ENCODE measurements at places on chromosomes 1 and 21.

- no peak for DNase-seq
Measured at GRCh38 chr1:243708210-243708609, 141.8 kb downstream of the AKT3 start.

GRCh38 chr1:12661606-12662219 is 17.8 kb downstream of the AADACL4 start:
- DNase-seq = no peak

- DNase-seq = peak; percentile 74
Measured at GRCh38 chr1:226814751-226815537, 55.5 kb upstream of the PSEN2 start.

DNA sequence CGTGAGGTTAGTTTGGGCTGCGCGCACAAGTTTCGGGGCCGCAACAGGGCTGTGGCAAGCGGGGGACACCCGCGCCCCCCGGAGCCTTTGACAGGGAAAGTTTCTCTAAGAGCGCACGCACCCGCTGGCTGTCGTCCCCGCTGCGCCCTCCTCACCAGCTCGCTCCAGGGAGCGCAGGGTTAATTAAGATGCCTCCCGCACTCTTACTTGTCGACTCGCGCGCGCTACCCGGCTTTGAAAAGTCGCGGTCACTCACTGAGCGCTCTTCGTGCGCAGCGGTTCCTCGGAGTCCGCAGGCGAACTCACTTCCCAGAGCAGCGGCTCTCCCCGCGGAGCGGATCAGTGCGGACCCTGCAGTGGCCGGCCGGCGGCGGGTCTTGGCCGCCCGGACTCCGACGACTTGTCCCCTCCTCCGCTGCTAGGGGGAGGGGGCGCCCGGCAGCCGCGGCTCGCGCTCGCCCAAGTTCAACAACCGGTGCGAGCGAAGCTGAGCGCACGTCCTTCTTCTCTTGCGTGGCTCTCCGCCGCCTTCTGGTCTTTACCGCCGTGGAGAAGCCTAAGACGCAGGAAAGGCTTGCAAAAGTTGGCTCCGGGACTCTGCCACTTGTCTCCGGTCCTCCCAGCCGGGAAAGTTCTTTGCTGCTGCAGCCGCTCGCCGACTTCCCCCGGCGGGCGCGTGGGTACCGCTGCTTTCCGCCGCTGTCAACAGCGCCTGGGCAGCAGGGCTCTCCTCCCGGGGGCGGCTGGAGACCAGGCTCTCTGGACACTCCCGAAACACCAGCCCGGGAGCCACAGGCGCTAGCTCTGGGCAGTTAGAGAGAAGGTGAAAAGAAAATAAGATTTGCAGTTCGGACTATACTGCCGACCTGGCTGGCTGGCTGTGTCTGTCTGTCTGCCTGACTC is 506 bp downstream of the JUN start:
- peak; percentile 78 for DNase-seq

DNA sequence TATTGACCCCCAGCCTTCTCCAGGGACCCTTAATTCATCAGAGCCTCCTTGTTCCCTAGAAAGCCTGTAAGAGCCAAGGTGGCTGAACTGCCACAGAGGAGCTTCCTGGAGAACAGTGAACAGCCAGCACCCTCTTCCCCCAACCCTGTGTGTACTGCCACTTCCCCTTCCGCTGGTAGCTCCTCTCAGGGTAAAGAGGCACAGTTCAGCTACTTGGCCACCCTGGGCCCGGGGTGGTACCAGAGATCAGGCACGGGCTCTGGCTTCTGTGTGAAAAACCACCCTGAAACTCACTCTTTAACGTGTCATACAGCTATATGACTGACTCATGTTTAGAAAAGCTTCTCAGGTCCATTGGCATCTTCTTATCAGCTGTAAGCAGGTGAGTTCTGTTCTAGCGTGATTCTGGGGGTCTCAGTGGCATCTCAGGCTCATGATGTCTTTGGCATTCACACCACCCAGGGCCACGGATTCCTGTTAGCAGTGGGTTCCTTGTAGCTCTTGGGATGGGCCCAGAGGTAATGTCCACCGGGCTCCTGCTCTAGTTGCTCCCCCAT is 22.4 kb downstream of the ARMH1 start:
- DNase-seq = no peak

GRCh38 chr1:44853201-44853600 is 10.1 kb upstream of the PTCH2 start:
- no peak for DNase-seq

- no peak for DNase-seq
Measured at GRCh38 chr1:26772687-26773086, 15.1 kb upstream of the PIGV start.

DNA sequence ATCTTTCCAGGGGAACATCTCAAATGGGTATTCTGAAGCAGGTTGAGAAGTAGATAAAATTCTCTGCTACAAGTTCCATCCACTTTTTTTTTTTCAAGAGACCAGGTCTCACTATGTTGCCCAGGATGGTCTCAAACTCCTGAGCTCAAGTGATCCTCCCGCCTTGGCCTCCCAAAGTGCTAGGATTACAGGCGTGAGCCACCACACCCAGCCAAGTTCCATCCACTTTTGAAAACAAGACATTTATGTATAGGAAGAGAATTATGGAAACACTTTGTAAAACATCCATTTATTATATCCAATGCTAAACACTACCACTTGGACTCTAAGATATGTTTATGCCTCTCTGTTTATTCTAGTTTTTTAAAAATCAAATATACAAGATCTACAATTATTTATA is 13.4 kb downstream of the HNRNPU start:
- no peak for DNase-seq

DNA sequence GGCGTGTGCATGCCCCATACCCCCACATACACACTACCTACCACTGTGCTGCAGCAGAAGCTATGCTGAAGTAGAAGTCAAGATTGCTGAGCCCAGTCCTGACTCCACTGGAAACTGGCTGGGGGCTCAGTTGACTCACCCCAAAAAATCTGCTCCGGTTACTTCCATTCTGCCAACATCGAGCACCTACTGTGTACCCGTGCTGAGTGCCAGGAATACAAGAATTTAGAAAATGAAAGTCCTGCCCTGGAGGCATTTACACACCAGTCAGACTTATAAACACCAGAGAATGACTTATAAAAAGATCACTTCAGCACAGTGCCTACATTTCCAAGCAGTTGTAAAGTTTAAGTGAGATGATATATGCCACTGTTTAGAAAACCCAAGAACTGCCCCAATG is 99.1 kb downstream of the NMNAT2 start:
- no peak for DNase-seq

- no peak for DNase-seq
Measured at GRCh38 chr1:94731891-94732290, 88.3 kb upstream of the SLC44A3 start.

- no peak for DNase-seq
Measured at GRCh38 chr1:167469280-167469965, 48.9 kb downstream of the CD247 start.

DNA sequence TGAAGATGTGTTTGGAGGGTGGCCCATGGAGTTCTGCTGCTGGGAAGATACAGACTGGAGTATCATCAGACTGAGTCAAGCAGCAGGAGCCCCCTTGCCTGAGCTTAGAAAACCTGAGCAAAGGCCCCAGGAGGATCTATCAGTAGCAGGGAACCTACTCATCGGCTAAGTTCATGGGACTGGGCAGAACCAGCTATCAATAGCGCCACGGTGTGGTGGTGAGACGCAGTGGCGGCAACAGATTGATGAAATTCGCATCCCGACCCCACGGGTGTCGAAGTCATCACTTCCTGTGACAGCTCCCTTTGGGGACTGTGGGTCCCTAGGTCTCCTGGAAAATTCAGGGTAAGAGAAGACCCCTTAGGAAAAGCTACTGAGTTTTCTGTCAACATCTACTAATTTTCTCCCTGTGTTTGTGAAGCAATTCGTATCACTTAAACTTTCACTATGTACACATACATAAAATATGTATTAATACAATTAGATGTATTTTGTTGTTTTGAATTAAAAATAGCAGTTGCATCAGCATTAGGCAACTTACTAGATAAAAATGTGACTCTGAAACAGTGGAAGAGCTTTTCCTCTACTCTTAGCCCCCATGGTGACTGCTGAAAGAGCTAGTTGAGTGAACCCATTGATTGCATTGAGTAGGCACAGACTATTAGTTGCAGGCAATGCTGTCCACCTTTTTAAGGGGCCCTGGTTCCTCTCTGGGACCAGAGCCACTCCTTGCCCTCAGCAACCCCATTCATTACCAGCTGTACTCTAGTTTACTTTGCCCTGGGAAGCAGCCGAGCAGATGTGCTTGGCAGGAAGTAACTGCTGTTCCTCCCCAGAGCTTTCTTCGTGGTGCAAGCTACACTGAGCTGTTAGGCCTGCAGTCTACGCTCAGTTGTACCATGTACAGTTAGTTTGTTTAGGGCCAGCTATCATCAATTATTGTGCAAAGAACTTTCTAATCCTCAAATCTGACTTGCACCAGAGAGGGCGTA is 7.3 kb upstream of the CACNA1S start:
- peak; percentile 56 for DNase-seq

GRCh38 chr1:174005032-174005431 is 17.1 kb downstream of the RC3H1 start:
- DNase-seq = no peak

GRCh38 chr1:69077633-69078032 is 490.1 kb upstream of the LRRC7 start:
- no peak for DNase-seq

DNA sequence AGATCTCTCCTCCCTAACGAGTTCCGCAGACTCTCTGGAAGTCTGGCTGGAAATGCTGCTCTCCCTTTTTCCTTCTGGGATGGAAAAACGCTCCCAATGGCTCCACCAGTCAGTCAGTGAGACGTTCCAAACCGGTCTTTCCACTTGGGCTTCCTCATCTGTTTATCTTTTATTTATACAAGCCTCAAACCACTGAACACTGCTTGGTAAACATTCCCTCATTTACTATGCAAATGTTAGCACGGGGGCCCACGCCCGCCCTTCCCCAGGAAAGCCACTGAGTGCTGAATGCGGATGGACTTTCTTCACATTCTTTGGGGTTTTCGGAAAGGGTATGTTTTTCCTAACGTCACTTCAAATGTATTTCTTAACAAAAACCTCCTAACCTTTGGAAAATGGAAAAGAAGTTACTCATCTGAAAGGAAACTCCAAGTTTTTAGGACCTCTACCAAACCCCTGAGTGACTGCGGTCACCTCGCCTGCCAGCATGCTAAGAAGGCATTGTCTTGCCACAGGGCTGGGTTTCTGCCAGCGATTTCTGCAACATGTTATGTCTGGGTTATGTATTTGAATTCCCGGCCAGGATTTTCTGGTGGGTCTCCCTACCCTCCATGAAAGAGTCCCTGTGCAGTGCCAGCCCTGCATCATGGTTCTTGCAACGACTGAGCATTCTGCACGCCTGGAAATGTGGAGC is 14.0 kb upstream of the UMODL1 start:
- peak; percentile 79 for DNase-seq

GRCh38 chr1:2046953-2047748 is 3.1 kb upstream of the PRKCZ start:
- no peak for DNase-seq

- DNase-seq = no peak
Measured at GRCh38 chr1:59718064-59718988, 96.4 kb upstream of the HOOK1 start.

DNA sequence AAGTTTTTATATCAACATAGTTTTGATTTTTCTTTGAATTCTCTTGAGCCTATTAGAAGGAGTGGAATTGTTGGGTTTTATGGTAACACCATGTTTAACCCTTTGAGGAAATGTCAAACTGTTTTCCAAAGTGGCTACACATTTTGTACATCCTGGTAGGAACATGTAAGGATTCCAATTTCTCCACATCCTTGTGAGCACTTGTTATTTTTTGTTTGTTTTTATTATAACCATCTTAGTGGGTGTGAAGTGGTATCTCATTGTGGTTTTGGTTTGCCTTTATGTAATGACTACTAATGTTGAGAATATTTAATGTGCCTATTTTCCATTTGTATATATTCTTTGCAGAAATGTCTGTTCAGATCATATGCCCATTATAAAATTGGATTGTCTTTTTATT is 120.5 kb downstream of the FGGY start:
- no peak for DNase-seq

- DNase-seq = no peak
Measured at GRCh38 chr1:64934115-64934877, 32.1 kb downstream of the JAK1 start.

GRCh38 chr21:38839328-38840286 is 33.9 kb downstream of the ETS2 start:
- no peak for DNase-seq

- DNase-seq = no peak
Measured at GRCh38 chr1:210937846-210938245, 196.1 kb downstream of the KCNH1 start.

DNA sequence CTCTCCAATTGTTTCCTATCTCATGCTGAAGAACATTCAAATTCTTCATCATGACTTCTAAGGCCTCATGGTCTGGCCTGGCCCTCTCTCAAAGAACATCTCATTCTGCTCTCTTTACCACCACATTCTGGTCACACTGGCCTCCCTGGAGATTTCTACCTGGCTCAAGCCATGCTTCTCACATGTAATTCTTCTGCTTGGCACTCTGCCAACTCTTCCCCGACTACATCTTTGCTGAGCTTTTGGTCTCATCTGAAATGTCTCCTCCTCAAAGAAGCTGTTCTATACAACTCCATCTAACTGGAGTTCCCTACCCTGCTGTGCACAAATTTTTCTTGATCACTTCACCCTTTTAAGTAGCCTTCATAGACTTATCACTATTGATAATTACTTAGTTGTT is 1.4 kb upstream of the TBX19 start:
- no peak for DNase-seq

GRCh38 chr21:43323244-43324005 is 103.5 kb downstream of the SIK1 start:
- DNase-seq = no peak

- no peak for DNase-seq
Measured at GRCh38 chr1:9062846-9063245, 6.6 kb downstream of the SLC2A5 start.

GRCh38 chr1:181353526-181353925 is 129.8 kb upstream of the CACNA1E start:
- no peak for DNase-seq

DNA sequence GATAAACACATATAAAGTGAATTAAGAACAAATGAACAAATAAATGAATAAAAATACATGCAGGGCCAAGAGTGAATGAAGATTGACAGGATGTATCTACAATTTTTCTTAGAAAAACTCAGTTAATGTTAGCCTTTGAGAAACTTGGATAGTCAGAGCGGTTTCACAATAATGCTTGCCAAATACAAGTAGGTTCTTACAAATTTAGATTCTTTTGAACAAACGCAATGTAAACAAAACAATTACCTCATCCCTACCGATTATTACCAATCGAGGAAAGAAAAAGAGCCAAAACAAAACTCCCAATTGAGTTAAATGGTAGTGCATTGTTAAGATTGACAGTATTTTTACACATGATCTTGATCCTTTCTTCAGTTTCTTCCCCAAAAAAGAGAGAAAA is 176.9 kb upstream of the DEPDC1 start:
- DNase-seq = no peak

DNA sequence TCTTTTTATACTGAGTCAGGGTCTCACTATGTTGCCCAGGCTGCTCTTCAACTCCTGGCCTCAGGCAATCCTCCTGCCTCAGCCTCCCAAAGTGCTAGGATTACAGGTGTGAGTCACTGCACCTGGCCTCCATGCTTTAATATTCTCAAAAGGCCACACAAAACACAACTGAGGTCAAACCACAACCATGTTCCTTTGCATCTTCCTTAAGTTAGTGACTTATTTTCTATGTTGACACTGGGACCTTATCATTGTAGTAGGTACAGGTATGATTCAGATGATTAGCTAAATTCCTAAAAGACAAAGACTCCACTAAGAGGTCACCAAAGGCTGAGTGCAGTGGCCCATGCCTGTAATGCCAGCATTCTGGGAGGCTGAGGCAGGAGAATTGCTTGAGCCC is 131.9 kb upstream of the ATP1B1 start:
- no peak for DNase-seq

- no peak for DNase-seq
Measured at GRCh38 chr1:211174375-211174774, 40.4 kb upstream of the KCNH1 start.

GRCh38 chr1:230087717-230088105 is 20.7 kb downstream of the GALNT2 start:
- DNase-seq = no peak

All from right hindlimb (tissue), 1 donor.